ENCODE measurements at places on chromosomes 6 and 20. TPM values are rescaled to one million over a fixed set of nuclear protein-coding genes. Genes with fewer than 3 reads are reported as not detected.

Gene PRDM13
- not detected for total RNA-seq

DNA sequence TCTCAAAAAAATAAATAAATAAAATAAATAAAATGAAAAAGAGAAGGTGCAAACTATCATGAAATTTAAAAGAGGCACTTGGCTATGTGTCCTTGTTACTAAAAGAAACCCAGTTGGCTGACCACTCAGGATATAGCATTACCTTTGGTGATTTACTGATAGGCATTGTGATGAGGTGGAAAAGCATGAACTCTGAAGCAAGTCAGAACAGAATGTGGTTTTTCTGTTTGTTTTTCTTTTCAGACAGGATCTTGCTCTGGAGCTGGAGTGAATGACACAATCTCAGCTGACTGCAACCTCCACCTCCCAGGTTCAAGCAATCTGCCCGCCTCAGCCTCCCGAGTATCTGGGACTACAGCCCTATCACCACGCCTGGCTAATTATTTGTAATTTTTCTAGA is 31.9 kb downstream of the ZNF184 start:
- DNase-seq, result no peak

Gene OPRL1
- 7.4 TPM for total RNA-seq

DNA sequence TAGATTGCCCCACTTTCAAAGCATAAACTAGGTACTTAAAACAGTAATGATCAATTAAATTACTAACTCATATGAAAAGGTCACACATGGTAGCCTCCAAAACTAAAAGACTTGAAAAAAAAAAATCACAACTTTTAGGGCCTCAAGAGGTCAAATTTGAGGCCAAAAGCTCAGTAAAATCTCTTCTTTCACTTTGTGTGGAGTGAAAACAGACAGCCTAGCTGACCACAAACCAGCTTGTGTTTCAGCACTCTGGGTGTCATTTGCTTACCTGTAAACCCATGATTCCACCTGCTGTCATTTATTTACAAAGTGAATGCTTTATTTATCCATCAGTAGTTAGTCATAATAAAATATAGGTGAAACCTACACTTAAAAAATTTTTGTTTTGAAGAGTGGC is 34.0 kb downstream of the GNAS start:
- DNase-seq, result peak; percentile 53

Gene GPR63
- total RNA-seq, result 0.07 TPM

DNA sequence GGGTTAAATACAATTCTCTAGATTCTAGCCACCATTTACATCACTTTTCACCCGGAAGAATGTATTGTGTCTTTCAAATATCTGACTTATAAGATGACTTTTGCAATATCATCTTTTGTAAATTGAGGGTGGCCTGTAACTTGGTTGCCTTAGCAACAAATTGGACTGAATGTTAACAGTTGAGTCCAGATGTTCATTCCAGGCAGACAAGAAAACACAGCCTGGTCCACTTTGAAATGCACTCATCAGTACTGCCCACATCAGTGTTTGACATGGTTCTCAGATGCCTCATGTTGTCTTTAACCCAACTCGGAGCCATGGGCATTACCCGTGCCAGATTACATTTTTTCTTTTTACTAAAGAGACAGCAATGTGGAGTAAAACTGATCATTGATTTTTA is 781.6 kb upstream of the CHD6 start:
- DNase-seq, result no peak

Gene KIF25
- not detected for total RNA-seq

DNA sequence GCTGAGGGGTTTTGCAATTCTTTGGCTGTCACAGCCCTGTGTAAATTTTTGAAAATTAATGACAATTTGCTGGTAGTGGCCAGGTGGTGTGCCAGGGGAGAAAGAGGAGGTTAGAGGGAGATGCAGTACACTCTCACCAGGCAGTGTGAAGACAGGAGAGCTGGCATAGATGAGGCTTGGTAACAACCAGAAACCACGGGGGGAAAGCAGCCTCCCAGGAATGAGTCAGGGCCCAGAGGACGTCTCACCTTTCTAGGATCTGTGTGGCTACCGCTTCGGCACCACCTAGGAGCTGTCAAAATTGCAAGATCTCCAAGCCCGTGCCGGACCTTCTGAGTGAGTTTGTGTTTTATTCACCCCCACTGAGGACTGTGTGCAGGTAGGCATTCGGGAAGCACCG is 171.4 kb downstream of the PACRG start:
- DNase-seq, result no peak

Gene PSORS1C1
- total RNA-seq, result 2.0 TPM

DNA sequence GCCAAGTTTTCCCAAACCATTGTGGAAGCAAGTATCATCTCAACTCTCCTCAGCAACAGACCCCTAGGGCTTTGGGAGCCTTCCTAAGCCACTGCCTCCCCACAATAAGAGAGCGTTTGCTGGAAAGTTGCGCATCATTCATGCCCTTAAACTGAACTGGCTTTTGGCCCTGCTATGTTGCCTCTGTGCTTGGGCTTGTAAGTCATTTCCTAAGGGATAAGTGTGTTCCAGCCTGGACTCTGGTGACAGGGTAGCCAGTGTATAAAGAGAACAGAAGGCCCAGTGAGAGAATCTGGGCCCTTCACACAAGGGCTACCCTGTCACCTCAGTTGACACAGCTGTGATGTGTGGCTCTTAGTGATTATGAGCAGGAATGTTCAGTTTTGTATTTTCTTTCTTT is 77.8 kb downstream of the COL9A1 start:
- no peak for DNase-seq

DNA sequence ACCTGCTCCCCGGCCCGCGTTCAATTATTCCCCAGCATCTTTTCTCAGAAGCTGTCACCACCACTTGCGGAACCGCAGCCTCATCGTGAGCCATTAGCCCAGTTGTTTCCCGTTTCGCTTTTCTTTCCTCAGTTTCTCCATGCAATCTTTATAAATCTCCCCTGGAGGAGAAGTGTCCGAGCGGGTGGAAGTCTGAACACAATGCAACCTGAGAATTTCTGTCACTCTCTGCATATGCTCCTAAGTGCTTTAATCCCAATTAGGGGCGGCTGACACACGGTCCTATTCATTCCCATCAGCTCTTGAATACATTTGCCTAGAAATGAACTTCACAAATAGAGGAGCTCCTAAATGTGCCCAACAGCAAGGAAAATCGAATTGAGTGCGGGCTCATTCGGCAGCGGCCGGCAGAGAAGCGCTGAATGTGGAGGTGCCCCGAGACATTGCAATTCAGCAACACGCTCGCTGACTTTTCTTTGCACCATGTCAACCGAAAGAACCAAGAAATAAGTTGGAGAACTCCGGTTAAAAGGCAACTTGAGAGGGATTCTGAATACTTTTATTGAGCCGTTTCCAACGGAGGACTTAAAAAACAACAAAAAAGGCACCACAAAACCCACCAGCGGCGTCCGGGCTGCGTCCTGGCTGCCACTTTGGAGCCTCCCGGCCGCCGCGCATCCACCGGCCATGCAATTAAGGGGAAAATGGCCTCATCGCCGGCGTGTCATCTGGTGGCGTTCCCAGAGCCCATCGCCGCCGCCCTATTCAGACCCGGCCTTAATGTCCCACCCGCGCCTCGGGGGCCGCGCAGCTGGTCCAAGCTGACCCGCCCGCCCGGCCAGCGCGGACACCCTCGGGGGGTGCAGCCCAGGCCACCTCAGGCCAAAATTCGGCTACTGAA is 3.9 kb upstream of the PRDM13 start:
- no peak for DNase-seq

DNA sequence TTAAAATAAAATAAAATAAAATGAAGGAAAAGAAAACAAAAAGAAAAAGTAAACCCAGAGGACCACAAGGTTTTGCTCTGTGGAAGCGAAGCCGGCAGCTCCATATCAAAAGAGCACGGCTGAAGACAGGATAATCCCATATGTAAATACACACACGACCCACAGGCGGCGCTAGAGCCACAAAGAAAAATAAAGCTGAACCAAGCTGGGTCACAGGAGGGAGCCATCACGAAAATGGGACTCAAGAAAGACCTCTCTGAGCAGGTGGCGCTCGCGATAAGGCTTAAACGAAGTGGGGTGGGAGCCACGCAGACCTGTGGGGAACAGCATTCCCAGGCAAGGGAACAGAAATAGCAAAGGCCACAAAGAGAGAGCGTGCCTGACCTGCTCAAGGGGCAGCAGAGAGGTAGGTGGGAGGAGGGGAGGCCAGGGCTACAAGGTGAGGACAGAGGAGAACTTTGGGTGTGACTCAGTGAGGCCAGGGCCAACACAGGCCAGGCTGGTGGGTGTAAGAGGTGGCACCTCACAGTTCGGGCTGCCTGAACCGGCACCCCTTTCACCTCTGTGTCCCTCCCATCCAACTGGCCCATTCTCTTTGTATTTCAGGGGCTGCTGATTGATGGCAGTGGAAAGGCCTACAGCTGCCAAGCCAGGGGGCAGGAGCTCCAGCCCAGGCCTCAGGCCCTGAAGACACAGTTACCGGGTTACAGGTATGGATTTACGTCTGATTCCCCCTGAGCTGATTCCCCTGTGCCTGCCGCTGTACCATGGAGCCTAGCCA is 26.0 kb downstream of the PTGIS start:
- DNase-seq, result peak; percentile 92

- DNase-seq, result no peak
Measured at GRCh38 chr6:22146931-22147701, 149.7 kb downstream of the PRL start.

DNA sequence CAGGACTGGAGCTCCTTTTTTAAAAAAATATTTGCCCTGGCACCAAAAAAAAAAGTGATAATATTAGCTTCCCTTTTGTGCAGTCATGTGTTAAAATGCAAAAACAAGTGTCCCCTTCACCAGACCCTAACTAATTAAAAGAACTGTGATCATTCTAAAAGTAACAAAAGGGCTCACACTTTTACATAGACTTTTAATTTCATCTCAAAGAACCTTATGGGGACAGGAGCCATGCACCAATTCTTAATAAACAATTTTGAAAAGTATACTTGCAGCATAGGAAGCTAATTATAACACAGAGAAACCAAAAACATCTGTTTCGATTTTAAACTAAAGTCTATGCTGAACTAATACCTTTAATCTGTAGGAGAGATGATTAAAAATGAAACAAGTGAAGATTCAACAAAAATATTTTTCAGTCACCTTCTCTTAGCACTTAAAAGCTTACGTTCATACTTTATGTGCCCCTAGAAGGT is 17.3 kb downstream of the STX7 start:
- DNase-seq, result no peak

- DNase-seq, result no peak
Measured at GRCh38 chr20:47799116-47799715, 13.9 kb upstream of the SULF2 start.

- DNase-seq, result no peak
Measured at GRCh38 chr6:154996841-154997311, 1.8 kb downstream of the TIAM2 start.

DNA sequence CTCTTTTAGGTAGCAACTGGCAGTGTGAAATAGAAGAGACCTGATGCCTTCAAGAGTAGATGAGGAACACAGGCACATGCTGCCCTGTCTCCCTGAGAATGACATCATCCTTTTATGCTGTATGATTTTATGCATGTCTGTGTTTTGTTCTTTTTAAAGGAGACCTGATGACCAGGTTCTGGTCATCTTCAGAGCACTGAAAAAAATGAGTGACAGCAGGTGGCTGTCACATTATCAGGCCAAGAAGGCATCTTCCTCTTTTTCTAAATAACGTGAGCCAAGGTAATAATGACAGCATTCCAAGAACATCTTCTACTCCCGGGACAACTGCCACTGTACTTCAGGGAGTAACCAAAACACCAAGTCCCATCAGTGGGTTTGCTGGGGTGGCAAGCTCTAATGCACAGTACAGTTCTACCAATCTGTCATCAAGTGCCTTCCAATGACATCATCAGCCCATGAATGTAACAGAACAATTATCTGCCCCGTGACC is 28.9 kb downstream of the CNKSR3 start:
- DNase-seq, result no peak

- DNase-seq, result no peak
Measured at GRCh38 chr6:53498649-53499048, 46.3 kb downstream of the GCLC start.

Gene SPTLC3
- total RNA-seq, result 16.3 TPM

Data from PC-3 (cell line).